ENCODE measurements at places on chromosomes 12 and 14.

DNA sequence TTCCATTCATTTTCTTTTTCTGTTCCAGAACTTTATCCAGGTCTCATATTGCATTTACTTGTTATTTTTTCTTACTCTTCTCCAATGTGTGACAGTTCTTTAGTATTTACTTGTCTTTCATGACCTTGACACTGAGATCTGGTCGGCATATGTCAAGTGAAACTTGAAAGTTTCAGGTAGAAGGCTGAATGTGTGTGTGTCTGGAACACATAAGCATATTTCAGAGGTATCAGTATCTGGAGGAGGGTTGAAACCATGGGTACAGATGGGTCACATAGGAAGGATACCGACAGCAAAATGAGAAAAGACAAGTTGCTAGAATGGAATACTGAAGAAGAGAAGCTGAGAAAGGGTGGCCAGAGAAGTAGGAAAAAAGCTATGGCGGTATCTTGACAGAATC lies 22.5 kb upstream of the PTGDR start:
- DNase-seq = no peak

- DNase-seq = no peak
Observed at GRCh38 chr12:20704860-20705259, 9.7 kb downstream of the SLCO1C1 start.

- no peak for DNase-seq
Observed at GRCh38 chr14:36579001-36579555, 3.3 kb downstream of the NKX2-8 start.

DNA sequence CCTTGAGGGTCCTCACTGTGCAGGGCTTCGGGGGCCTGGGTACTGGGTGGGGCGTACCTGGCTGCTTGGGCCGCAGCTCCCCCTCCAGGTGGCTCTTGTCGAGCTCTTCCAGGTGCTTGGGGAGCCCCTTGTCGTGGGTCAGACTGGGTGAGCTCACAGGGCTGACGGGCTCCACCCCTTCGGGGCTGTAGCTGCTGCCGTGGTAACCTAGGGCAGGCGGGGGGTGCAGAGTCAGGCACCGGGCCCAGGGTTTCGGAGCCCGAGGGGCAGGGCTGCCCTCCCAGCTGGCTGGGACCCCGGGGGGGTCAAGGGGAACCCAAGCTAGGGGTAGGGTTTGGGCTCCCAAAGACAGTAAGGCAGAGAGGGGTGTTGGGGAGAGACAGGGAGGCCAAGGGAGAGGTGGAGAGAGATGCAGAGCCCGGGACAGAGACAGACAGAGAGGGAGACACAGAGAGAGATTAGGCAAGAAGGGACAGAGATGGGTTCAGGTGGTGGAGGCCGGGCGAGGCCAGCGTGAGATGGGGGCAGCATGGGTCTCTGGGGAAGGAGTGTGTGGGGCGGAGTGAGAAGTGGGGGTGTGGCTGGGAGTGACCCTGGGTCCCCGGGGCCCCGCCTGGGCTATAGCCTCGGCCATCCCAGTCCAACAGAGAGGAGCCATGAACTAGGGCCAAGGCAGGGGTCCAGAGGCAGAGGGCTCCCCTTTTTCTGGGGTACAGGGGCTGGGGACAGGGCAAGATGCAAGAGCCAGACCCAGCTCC lies 40.7 kb downstream of the RFLNA start:
- DNase-seq = no peak

DNA sequence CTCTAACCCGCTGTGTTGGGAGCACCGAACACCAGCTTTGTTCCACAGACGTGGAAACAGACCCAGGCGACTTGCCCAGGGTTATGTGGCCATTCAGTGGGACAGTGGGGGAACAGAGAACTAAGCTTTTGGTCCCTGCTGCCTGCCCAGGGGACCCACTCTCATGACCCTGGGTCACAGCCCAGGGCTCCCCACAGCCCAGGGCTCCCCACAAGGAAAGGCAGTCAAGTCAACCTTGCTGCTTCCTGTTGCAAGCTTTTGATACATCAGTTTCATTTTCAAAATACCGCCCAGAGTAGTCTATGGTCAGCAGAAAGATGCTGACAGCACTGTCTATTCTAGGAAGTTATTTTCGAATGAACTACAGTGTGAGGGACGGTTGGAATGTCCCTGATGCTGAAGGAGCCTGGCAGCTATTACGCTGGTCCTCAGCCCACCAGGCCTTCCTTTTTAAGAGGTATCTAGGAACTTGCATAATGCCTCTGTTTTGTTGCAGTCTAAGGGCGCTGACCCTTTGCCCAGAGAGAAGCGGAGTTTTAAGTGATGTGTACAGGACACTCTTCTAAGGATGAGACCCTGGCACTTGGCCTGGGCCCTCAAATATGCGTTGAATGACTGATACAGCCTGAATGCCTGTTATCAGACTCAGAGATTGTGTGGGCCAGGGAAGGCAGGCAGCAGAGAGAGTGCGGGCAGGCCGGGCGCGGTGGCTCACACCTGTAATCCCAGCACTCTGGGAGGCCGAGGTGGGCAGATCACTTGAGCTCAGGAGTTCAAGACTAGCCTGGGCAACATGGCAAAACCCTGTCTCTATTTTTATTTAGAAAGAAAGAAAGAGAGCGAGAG lies 12.6 kb upstream of the TTC7B start:
- no peak for DNase-seq

GRCh38 chr12:117789195-117789912 lies 179.4 kb downstream of the KSR2 start:
- no peak for DNase-seq

- peak; percentile 19 for DNase-seq
Observed at GRCh38 chr12:118061873-118062843, 1.2 kb upstream of the WSB2 start.

GRCh38 chr12:2259369-2259768 lies 206.6 kb downstream of the CACNA1C start:
- DNase-seq = no peak

DNA sequence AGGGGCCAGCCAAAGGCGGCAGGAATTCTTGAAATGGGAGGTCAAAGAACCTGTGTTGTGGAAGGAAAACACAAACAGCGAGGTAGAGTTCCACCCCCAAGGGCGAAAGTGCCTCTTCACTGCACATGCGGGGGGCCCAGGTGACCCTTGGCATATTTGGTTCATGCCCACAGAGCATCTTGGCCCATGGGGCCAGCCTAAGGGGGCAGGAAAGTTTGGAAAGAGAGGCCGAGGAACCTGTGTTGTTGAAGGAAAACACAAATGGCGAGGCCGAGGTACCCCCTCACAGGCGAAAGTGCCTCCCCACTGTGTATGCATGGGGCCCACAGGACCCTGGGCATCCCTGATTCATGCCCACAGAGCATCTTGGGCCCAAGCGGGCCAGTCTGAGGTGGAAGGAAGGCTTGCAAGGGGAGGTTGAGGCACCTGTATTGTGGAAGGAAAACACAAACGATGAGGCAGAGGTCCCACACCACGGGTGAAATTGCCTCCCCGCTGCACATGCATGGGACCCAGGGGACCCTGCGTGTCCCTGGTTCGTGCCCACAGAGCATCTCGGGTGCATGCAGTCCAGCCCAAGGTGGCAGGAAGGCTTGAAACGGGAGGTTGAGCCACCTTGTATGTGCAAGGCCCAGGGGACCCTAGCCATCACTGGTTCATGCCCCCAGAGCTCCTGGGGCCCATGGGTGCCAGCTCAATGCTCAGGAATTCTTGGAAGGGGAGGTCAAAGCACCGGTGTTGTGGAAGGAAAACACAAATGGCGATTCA lies 384.1 kb downstream of the ALG10 start:
- no peak for DNase-seq

GRCh38 chr14:56119201-56119981 lies 1.2 kb downstream of the PELI2 start:
- DNase-seq = peak; percentile 66

DNA sequence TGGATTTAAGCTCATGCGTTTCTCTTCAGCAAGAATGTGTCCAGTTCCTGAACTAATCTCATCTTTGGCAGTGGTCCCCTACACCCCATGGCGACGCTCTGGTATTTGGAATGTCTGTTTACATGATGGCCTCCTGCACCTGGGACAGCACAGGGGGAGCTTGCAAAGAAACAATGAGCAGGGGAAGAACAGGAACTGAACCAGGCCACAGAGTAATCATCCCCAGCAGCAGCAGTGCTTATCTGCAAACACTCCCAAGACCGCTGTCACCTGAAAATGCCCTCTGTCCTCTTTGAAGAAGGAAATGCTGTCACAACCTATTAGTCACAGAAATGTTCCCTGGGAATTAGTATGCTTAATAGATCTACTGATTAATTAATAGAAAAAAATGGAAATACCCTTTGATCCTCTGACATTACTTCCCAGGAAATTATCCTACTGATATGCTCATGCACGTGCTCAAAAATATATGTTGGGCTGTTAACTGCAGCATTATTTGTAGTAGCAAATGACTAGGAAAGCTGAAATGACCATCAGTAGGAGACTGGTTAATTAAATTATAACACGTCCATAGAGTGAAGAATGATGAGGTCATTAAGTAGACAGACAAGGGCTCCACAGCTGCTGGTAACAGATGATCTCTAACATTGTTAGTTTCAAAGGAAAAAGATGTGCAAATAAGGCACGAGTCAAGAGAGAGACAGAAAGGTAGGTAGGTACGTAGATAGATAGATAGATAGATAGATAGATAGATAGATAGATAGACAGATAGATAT lies 279.3 kb upstream of the FLRT2 start:
- peak; percentile 52 for DNase-seq

GRCh38 chr14:48504921-48505320 lies 829.5 kb upstream of the MDGA2 start:
- no peak for DNase-seq

DNA sequence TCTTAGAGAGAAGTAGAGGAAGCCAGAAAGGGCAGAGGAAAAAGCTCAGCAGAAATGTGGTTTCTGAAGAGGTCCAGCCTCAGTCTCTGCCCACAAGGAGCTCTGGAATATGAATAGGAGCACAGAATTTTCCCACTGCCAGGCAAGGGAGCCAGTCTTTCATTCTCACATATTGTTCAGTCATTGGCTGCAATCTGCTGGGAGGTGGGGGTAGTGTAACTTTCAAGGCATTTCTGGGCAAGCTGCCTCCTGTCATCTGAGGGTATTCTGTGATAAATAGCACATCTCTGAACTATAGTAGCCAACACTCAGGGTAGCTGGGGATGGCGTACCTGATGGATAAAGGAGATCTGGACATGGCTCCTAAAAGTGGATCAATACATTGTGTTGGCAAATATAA lies 127.2 kb downstream of the LRRK2 start:
- no peak for DNase-seq

- no peak for DNase-seq
Observed at GRCh38 chr12:61546296-61546695, 713.9 kb upstream of the USP15 start.

DNA sequence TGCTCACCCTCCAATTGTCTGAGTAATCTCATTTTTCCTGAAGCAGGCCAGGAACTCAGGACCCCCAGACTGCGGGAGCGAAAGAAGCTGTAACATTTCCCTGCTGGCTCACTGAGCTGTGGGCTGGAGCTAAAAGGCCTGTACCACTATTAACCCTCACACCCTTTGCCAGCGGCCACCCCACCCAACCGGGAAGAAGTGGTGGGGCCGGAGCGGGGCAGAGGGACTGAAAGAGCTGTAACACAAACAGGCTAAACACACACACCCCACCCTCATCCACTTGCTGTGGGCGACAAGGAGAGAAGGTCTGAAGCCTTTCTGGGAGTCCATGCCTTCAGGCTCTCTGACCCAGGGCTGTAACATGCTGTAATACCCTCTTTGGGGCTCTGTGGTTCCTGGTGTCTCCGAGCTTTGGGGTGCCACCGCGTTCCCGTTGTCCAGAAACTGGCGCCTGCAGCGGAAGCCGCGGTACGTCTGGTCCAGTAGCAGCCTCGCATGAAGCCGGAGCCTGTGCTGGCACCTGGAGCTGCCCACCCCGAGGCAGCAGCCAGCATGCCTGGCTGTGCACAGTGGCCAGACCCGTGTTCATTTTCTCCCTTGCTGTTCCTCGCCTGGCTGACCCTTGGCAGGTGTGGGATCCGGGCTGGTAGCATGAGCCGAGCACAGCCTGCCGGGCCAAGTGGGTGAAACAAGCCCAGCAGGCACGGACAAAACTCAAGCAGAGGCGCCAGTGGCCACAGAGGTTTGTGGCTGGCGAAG lies 345.5 kb upstream of the MGAT4C start:
- no peak for DNase-seq

DNA sequence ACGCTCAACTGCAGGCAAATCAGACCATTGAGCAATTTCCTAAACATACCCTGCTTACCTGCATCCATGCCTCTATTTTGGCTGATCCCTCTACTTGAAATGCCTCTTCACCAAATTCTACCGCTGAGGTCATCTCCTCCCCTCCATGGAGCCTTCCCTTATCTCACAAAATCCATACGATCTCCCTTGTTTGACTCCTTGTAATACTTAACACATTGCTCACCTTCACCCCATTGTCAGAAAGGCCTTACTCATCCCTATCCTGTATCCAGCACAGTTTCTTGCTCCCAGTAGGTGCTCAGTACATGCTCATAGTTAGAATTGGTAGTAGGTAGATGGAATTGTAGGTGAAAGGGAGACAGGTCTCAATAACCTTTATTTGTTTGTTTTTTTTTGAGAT lies 5.4 kb downstream of the DDN start:
- no peak for DNase-seq

GRCh38 chr12:19856389-19856788 lies 417.1 kb downstream of the AEBP2 start:
- DNase-seq = no peak

DNA sequence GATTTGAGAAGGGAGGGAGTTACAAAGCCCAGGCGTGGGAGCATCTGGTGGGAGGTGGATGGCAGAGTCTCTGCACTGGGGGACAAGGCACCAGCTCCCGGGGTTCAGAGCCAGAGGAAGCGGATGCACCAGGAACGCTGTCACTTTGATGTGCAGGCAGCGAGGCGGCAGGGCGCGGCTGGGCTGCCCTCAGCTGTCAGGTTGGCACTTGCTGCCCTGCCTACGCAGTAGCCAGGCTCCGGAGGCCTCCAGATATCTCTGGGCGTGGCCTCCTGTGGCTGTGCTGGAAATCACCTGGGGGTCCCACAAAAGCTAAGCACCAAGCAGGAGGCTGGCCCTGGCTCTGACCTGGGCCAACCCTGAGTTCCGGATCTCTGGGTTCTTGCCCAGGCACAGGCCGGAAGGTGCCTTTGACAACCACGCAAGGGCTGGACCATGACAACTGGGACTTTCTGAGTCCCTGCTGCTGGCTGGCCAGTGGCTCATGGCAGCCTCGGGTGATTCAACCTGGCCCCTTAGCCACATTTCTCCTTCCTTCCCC lies 62.1 kb upstream of the MAP1LC3B2 start:
- DNase-seq = no peak

- no peak for DNase-seq
Observed at GRCh38 chr12:109436188-109436560, 40.9 kb downstream of the KCTD10 start.

DNA sequence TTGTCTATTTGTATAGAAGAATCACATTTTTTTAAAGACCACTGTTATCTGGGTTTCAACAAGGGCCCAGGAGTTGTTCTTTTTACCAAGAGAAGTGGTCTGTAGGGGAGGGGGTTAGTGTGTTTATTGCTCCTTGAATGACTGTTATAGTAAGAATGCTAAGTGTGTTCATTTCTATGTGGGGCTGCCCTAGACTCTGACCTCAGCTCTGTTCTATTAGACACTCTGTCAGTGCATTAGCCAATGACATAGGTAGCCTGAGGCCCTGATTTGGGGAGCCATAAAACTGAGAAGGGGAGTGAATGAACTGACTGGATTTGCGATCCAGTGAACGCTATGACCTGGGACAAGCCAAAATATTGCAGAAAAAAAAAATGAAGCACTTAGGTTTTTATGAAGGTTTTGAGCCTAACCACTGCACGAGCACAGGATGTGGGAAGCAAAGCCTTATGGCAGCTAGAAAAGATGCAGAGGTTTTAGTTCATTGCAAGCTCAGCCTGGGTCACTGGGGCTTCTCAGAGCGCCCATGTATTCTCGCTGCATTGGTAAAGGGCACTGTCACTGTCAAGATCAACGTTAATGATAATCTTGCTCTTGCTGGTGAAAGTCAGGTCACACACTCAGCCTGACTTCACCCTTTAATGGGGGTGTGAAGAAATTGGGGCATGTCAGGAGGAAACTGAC lies 63.8 kb downstream of the PRKCH start:
- no peak for DNase-seq

All from NCI-H1092 treated with DMSO at 0.1 percent for 48 hours (cell line).